Effector memory CD4-positive, alpha-beta T cell (primary cell): ENCODE measurements at places on chromosomes 4 and X.

DNA sequence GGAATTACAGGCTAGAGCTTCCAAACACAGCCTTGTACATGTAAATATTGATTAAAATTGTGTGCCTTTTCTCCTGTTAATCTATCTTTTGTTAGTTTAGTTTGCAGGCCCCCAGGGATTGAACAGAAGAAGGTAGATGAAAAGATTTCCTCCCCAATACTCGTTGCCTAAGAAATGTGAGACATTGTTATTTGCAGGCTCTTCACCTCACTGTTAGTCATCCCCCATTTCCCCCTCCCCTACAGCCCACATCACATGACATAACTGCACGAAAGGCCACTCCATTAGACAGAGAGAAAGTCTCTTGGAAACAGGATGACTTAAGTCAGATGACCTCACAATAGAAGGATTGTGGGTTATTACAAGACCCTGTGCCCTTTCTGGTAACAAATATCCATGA is 13.3 kb upstream of the MID1 start:
- no peak for DNase-seq

DNA sequence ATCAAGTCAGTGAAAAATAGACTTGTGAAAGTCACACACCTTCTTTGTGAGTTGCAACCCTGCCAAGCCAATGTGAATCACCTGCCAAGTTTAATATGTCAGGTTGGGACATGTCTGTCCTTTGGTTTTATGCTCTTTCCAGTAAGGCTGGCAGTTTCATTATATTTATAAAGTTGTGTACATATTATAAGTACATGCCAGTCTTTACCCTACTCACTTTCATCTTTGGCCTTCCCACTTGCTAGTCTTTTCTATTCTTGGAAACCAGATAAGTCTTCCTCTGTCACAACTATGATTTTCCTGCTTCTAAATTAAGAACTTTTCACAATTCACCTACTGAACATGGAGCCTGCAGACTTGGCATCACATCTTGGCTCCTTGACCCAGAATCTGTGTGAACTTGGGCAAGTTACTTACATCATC is 680.7 kb upstream of the BOD1L1 start:
- no peak for DNase-seq

- DNase-seq, result no peak
Observed at GRCh38 chr4:5797866-5798265, 86.9 kb downstream of the EVC start.

DNA sequence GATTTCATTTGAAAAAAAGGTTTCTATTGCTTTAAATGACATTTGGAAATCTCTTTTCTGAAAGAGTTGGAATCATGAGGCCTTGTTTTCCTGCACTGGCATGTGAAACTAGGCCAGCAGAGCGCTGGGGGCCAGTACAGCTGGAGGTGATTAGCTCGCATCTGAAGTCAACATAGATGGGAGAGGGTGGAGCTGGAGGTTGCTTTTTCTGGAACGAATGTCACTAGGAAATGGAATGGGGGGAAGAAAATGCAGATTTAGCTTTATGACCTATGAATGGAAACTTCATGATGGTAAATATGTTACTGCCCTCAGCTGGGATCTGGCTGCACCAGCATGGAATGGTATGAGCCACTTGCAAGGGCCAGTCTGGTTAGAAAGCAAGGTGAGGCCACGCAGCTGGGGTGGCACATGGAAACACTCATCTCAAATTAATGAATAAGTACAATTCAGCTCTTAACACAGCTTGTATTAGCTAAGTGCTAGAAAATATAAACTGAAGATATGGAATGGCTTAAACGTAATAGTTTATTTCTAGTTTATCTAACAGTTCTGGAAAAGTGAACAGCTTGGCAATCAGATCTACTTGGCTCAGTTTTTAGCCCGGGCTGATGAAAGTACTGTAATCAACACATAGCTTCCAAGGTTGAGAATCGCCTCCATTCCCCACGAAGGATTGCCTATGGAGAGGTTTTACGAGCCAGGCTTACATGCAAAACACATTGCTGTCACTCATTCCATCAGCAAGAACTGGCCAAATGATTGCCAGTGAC is 32.5 kb downstream of the SLC10A6 start:
- DNase-seq, result no peak
